ENCODE measurements at places on chromosomes 4 and X.

GRCh38 chr4:25103418-25103817 is 56.8 kb downstream of the SEPSECS start:
- no peaks in the 10 kb centered on the region for H3K27me3 ChIP-seq
- no peaks in the 10 kb centered on the region for H3K36me3 ChIP-seq
- no peak overlapping the region for H3K4me3 ChIP-seq

DNA sequence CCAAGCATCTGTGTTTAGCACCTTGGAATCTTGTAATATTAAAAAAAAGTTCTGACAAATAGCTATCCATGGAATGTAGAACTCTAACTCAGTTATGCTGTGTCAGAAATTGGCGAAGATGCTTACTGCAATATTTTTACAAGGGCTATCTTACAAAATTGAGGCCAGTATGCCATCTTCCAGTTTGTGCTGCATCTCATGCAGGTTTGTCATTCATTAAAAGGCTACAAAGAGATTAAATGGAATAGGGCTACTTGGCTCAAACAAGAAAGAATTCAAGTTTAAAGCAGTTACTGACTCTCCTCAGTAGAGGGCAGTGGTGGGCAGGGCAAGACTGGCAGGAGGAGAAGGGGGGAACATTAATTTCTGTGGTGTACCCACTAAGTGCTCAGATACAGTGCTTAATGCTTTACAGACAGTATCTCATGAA is 66.5 kb downstream of the SHROOM4 start:
- no peaks in the 10 kb centered on the region for H3K27me3 ChIP-seq
- DNase-seq, result no peak
- no peak overlapping the region for H3K4me3 ChIP-seq
- no peaks in the 10 kb centered on the region for H3K36me3 ChIP-seq
- no peak overlapping the region for H3K27ac ChIP-seq

DNA sequence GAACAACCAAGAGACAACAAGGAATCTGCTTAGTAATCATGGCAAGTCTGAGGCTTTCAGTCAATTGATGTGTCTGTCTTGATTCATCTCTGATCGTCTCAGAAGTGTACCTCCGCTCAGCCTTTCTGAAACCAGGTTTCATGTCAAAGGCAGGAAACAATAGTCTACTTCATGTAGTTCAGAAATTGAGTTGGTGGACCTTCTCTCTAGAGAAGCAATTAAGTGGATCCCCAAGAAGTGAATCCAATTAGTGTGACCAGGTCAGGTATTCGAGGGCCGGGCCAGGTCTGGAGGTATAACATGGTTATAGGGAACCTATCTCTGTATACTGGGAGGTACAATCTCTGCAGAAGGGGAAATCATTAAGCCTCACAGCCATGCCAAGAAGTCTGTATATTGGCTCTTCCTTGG is 32.0 kb downstream of the DAPP1 start:
- no peaks in the 10 kb centered on the region for H3K4me1 ChIP-seq
- no peak for DNase-seq
- no peak overlapping the region for H3K4me3 ChIP-seq
- H3K27me3 ChIP-seq, result no peaks in the 10 kb centered on the region
- H3K36me3 ChIP-seq, result no peaks in the 10 kb centered on the region
- no peak overlapping the region for H3K27ac ChIP-seq

DNA sequence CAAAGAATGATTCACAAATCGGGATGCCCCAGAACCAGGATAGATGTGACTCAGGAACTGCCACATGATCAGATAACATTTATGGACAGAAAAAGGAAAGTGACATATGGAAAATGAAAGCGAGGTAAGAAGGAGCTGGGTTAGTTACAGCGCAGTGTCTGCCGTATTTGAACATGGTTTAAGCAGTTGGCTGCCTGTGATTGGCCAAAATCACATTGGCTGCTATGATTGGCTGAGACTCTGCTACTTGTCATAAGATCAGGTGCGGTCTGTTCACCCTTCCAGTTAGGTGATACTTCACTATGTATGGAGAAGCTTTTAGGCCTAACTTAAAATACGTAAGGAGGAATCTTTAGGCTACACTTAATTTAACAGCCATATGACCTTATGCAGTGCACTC is 322.7 kb upstream of the HAND2 start:
- no peak overlapping the region for H3K4me3 ChIP-seq
- no peaks in the 10 kb centered on the region for H3K4me1 ChIP-seq
- H3K36me3 ChIP-seq, result no peaks in the 10 kb centered on the region
- no peak overlapping the region for H3K27ac ChIP-seq
- no peaks in the 10 kb centered on the region for H3K27me3 ChIP-seq

- H3K4me1 ChIP-seq, result no peaks in the 10 kb centered on the region
- H3K36me3 ChIP-seq, result no peaks in the 10 kb centered on the region
- H3K4me3 ChIP-seq, result no peak overlapping the region
- H3K27me3 ChIP-seq, result no peaks in the 10 kb centered on the region
- no peak for DNase-seq
Observed at GRCh38 chrX:10243106-10243505, 86.3 kb downstream of the CLCN4 start.

All from left lung (tissue), 14 donors.